ENCODE measurements at places on chromosomes 7 and 10.

- DNase-seq = no peak
These were observed 19.1 kb downstream of the ADAM12 start for GRCh38 chr10:126369125-126369710.

DNA sequence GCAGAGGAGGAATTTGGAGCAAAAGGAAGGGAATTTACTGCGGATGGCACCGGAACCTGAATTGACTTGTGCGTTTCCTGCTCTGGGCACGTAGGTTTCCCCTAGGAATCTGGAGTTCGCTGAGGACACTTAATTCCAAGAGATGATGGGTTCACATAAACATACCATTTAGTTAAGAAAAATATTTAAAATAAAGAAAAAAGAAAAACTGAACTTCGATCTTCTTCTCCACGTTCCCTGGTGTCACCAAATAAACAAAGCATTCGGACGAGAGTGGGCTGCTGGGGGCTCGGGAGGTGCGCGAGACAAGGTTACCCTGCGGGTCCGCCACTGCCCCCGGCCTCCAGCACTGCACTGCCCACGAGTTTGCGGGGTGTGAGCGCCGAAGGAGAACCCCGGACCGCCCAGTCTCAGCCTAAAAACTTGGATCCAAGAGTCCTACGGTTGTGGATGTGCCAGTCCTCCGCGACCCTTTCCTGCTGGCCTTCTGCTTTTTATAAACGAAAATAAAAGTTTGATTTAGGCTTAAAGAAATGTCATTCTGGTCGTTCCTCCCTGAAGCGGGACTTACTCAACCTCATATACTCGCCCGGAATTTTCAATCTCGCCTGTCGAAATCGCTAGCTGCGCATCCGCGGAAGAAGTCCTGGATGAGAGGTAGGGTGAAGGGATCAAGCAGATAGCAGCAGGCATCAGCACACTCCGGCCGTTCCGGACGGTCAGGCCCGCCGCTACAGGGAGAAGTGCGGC is 30.3 kb downstream of the SKIDA1 start:
- peak; percentile 40 for DNase-seq

GRCh38 chr7:30348083-30348560 is 63.7 kb downstream of the ZNRF2 start:
- no peak for DNase-seq

DNA sequence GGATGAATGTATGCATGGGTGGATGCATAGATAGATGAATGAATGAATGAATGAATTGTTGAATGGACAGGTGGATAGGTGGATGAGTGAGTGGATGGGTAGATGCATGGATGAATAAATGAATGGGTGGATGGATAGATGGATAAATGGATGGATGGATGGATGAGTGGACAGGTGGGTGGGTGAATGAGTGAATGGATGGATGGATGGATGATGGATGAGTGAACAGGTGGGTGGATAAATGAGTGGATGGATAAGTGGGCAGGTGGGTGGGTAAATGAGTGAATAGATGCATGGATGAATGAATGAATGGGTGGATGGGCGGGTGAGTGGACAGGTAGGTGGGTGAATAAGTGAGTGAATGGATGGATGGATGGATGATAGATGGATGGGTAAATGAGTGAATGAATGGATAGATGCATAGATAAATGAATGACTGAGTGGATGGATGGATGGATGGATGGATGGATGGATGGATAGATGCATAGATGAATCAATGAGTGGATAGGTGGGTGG is 72.6 kb downstream of the MYL10 start:
- DNase-seq = no peak

- no peak for DNase-seq
These were observed 10.4 kb downstream of the CUL2 start for GRCh38 chr10:35079763-35080162.

DNA sequence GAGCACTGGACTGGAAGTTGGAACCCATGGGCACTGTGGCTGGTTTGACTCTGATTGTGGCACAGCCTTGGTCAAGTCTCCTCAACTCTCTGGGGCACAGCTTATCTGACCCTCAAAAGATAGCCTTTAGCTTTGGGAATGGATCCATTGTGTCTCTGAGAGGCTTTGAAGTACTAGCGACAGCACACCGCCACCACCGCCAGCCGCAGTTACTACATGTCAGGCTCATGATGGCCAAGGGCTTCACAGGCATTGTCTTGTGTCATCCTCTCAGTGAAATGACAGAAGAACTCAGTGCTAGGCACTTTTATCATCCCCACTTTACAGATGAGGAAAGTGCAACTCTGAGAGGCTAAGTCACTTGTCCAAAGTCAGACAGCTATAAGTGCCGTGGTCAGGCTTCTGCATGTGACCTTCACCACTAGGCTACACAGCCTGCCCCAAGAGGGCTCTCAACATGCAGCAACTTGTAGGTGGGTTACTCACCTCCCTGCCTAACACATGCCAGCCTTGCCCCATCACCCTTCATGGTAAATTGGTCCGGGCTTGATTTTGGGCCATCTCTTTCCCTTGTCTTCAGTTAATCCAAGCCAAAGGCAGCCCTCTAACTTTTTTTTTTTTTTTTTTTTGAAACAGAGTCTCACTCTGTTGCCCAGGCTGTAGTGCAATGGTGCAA is 44.1 kb downstream of the C10orf105 start:
- no peak for DNase-seq

GRCh38 chr7:20786421-20786778 is 286 bp downstream of the SP8 start:
- DNase-seq = no peak

DNA sequence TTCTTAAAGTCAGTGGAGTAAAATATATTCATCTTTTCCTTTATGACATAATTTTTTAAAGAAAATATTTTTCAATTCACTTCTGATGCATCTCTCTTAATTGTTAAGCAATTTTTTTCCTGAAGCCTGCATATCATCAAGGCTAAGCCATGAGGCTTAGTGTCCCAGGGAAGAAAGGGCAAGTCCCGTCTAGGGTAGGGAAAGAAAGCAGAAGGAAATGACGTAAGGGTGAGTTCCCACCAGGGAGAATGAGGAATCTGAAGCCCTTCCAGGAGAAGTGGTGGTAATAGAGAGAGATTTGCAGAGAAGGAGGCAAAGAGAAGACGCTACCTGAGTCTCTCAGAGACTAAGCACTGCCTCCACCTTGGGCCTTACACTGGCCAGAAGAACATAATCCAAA is 96.8 kb upstream of the NFE2L3 start:
- no peak for DNase-seq

GRCh38 chr10:24929056-24929544 is 23.3 kb downstream of the PRTFDC1 start:
- DNase-seq = no peak

DNA sequence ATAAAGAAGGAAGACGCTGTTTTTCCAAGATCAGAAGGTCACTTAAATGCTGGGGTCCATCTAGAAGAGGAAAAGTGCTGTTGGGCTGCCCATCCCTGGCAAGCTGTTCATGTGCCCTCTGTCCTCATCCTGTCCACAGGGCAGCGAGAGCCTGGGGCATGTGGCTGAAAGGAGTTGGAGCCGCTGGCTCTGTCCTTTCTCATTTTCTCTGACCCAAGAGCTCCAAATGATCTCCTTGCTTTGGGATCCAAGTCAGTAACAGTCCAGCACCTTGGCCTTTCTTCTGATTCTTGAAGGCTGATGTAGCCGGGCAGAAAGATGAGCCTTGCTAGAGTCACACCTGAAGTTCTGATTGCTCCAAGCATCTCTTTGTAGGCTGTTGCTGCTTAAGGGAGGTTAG is 44.4 kb downstream of the SPDYE5 start:
- no peak for DNase-seq

GRCh38 chr10:101745074-101745696 is 30.7 kb downstream of the FGF8 start:
- no peak for DNase-seq

DNA sequence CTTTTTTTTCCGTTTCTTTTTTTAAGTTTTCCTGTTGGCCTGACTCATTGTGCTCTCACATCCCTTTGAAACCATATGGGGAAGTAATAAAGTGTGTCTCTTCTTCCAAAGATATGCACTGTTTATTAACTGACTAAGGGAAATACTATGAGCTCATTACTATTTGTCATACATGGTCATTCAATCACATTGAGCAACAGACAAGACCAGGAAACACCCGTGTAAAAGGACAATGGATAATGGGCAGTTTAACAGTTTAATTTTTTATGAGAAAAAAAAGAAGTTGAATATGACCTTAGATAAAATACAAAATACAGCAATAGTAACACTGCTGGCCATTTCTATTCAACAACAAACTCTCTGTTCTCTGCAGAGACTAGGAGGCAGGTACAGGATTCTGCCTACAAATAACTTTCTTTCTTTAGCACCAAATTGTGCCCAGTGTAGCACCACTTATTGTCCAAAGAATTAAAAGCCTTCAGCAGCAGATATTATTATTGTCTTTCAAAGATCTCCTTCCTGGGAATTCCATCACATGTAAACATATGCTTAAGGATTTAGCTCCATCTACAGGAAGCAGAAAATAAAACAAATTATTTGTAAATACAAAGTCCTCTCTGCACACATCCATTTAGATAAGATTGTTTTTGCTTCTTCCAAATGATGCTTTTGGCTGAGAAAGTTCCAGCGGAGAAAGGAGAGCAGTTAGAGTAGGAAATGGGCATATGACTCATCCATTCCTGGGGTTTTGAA is 55.0 kb upstream of the AKR1E2 start:
- peak; percentile 6 for DNase-seq

GRCh38 chr10:89301232-89301631 is 614 bp upstream of the IFIT2 start:
- no peak for DNase-seq

- DNase-seq = no peak
These were observed 59.4 kb upstream of the MXI1 start for GRCh38 chr10:110147961-110148360.

- no peak for DNase-seq
These were observed 62.1 kb downstream of the CRPPA start for GRCh38 chr7:16359216-16359615.

DNA sequence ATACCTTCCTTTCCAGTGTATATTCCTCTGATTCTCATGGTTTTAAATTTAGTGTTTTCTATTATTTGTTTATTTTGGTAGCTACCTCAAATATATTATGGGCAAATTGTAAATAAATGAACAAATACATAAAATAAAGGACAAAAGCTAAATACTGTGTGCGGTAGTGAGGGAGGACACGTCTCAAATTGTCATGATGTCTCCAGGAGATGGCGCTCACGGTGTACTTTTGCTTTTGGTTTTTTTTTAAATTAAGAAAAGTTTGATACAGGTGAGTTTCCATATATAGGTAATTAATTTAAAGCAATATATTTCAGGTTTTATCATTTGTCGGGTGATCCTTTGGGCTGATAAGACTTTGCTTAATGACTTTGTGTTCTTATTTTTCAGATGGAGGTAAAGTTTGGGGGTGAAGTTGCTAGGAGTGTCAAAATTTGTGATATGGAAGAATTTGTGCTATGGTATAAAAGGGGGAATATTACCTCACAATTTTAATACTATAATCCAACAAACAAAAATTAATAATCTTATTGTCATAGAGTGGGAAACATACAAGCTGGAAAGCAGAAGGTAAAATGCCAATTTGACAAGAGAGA is 68.4 kb upstream of the TMEM229A start:
- peak; percentile 8 for DNase-seq
